Caki2 (cell line): ENCODE measurements at places on chromosomes 6 and 20.

- no peak for DNase-seq
Measured at GRCh38 chr6:135094403-135094821, 39.8 kb upstream of the HBS1L start.

- DNase-seq: no peak
Measured at GRCh38 chr6:122620428-122620827, 10.2 kb downstream of the PKIB start.

DNA sequence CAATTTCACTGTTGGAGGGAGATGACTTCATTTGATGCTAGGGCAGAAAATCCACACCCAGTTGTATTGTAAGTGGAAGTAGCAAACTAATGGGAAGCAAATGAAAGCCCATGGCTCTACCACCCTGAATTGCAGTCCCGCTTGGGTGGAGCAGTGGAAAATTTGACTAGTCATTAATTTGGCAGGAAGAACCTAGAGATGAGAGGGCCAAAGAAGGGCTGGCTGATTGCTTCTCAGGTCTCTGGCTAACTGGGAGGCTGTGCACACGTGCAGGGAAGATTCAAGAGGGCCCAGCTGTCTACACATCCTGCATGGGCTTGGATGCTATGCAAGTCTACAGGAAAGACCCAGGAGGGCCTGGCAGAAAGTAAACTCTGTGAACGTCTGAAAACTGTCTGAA is 466.2 kb downstream of the TFAP2A start:
- no peak for DNase-seq

GRCh38 chr6:137080711-137081110 is 35.9 kb upstream of the IL20RA start:
- no peak for DNase-seq

- no peak for DNase-seq
Measured at GRCh38 chr6:18362058-18362561, 25.0 kb upstream of the RNF144B start.

- DNase-seq: no peak
Measured at GRCh38 chr20:25296094-25297093, 48.5 kb downstream of the PYGB start.

DNA sequence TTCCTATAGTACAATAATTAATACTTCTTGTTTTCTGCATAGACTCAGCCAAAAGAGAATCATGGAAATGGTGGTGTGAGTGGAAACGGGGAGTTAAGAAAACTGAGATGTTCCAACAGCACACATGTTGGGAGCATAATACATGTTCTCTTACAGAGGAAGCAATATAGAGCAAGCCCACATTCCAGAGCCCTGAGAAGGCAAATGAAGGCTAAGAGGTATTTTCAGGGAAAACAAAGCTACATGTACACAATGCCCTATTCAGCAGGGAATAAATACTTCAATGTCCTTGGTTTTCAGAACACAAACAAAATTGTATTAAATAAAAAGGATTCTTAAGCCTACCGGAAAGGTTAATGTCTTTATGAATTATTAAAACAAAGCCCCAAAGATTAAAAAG is 35.1 kb upstream of the SMIM8 start:
- no peak for DNase-seq

GRCh38 chr20:16208443-16208842 is 364.8 kb downstream of the KIF16B start:
- DNase-seq: no peak

DNA sequence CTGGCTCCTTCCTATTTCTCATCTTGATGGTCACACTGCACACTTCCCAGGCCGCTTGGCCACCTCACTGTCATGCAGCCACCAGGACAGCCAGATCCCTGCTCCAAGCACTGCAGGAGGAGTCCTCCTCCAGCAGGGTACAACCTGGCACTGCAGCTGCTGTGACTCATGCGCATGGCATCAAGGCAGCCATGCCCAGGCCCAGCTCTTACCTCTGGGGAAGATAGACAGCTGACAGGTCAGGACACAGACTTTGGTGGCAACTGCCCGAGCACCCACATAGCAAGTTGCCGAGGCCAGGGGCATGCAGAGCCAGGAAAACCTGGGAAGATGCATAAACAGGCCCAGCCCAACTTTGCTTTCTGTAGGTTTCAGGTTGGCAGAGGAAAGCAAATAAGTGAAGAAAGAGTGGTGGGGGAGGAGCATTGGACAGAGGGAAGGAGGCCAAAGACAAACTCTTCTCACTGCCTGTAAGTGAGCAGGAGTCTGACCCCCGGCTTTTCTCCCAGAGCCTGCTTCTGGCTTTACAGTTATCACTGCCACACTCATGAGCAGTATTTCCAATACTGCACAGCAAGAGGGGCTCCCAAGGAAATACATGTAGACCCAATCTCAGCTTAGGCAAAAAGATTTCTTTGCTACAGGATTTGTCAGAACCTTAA is 38.8 kb downstream of the SLC22A3 start:
- DNase-seq: peak; percentile 36

- DNase-seq: peak; percentile 79
Measured at GRCh38 chr20:6122873-6123648, at the start of gene FERMT1. TSS of gene FERMT1 (minus strand) at chr20:6123030. CDS start at chr20:6119554, 3,476 bp downstream.

DNA sequence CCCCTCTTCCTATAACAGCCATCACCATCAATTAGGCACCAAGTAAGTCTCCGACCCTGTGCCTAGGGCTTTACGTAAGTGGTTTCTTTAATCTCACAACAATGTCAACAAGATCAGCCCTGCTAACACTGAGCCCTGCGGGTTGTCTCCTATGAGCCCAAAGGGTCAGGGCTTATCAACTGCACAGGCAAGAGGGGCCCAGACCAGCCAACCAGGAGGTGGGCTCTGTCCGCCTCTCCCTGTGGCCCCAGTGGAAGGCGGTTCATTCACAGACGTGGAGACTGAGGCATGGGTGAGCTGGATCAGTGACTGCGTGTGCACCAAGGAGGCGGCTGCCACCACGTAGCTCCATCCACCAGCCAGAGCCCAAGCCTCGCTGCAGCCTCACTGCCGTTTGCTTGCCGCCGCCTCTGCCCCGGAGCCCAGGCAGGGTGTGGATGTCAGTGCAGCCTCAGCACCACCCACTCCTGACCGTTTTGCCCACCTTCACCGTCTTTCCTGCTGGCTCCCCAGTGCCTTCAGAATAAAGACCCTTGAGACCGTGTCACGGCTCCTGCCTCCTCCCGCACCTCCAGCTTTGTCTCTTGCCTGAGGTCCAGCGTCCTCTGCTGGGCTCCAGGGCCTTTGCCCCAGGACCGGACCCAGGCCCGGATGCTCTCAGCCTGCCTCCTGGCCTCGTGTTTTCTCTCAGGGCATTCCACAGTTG is 78.7 kb downstream of the DLL1 start:
- no peak for DNase-seq

- DNase-seq: no peak
Measured at GRCh38 chr6:143222801-143223231, 162.1 kb downstream of the AIG1 start.

DNA sequence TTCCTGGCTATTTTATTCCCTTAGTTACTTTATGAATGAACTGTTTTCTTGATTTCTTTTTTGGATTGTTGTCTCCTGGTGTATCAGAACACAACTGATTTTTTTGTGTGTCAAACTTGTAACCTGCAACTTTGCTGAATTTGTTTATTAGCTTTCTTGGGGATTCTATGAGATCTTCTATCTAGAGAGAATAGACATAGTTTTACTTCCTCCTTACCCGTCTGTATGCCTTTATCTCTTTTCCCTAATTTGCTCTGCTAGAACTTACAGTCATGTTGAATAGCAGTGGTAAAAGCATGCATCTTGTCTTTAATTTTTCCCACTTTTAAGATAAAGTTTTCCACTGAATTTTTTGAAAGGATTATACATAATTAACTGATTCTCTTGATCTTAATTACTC is 13.2 kb downstream of the RNF146 start:
- DNase-seq: no peak
